Nucleus accumbens (tissue), 56 donors: ENCODE measurements at places on chromosomes 2 and 18.

GRCh38 chr2:172995323-172996244 is 80.1 kb upstream of the MAP3K20 start:
- DNase-seq = no peak

DNA sequence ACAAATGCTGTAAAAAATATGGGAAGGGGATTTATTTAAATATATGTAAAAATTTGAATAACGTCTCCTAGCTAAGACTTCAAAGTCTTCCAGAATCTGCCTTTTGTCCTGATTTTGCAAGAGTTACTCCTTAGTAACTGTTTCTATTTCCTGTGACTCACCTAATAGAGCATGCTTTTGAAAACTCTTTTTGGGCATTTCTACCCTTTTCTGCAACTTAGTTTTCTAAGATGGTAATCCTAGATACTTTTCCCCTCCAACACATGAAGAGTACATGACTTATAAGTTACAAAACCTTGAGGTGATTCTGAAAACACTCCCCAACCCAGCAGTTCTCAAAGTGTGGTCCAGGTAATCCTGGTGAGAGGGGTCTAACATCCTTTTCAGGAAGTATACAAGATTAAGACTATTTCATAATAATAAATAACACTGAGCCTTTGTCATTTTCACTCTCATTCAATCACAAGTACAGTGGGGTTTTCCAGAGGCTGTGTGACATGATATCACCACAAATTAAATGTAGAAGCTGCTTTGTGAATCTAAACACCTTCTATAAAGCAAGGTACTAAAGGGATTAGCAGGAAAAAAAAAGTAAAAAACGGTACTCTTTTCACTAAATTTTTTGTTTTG is 31.9 kb downstream of the PPP4R3B start:
- DNase-seq = no peak

DNA sequence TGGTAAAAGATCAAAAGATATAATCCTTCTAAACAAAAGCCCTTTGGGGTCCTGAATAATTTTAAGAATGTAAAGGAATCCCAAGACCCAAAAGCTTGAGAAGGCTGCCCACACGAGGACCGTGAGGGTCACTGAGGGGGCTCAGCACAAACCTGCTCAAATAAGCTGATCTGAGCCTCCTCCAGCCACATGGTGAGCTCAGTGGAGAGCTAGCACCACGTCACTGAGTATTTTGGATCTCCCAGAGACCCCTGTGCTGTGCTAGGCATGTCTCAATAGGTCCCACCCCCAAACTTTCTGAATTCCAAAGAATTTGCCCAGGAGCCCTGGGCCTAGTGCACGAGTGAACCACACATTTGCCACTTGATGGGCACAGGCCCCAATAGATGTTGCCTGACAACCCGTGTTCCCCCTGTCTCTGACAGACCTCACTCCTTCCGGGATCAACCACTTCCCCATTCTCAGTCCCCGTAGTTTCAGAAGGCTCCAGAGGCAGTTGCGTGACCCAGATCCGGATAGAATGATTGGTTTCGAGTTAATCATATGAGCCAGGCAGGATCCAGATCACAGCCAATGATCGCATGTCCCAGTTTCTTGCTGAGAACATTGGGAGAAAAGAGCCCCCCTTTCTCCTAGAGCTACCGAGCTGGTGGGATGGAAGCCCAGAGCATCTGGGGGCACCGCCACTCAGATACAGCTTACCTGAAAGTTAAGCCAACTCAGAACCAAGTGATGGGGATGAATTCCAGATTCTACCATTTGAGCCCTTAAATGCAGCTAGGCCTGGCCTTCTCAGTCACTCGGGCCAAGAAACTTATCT is 203.8 kb downstream of the TNS1 start:
- DNase-seq = no peak

GRCh38 chr2:237766340-237766739 is 32.2 kb upstream of the RBM44 start:
- no peak for DNase-seq

DNA sequence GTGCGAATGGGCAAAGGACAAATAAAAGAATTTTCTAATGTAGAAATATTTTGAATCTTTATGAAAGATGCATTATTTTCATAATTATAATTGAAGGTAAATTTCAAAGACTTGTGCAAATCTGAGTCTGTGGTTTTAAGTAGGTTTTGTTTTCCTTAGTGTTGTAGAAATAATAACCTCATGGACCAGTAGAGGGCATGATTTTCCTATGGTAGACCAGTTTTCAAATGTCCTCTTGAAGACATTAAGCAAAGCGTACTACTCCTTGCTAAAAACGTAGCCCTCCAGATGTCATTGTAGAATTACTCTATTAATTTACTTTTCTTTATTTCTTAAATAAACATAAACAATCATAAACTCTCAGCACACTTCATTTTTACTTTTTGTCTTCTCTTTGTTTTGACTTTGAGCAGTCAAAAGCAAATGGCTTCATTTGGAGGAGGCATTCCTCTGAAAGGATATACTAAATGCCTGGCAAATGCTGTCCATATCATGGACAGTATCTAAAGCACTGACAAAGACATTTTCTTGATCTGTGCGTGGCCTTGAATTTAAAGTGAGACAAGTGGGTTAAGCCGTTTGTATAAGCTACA is 85.8 kb upstream of the FAM237A start:
- DNase-seq = no peak

GRCh38 chr2:212451786-212452231 is 86.8 kb downstream of the ERBB4 start:
- no peak for DNase-seq

- no peak for DNase-seq
Observed at GRCh38 chr2:23294238-23294637, 90.7 kb upstream of the KLHL29 start.

DNA sequence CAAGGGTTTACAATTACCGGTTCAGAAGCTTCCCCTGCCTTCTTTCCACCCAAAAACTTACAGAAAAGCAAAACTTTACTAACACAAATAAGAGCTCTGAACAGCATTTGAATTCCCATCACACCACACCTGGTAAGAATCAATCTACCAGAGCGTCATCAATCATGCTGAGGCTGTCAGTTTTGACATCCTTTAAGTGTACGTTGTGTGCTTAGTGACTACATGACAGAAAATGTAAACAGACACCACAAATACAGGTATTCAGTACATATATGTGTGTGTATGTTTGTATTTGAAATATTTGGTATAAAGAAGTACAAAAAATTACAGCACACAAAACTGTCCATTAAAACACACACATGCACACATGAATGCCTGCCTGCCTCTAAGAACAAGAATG is 523.5 kb downstream of the TMEM182 start:
- no peak for DNase-seq

DNA sequence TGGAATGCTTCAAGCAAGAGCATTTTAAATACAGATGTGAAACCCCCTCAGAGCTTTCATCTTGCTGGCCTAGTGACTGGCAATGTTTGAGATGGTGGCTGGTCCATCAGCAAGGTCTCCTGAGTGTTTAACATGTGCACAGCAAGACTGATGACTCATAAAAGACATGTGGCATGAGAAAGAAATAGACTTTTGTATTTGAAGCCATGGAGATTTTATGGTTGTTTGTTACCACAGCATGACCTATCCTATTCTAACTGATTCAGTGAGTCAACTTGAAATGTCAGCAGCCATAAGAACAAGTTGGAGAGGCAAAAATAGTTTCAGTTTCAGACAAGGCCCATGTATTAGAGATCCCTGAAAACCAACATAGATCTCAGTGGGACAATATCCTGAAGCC is 154.7 kb upstream of the LYPD1 start:
- no peak for DNase-seq

- DNase-seq = no peak
Observed at GRCh38 chr2:69890881-69891280, 2.9 kb upstream of the SNRNP27 start.

GRCh38 chr2:233208382-233209116 is 42.9 kb upstream of the ATG16L1 start:
- DNase-seq = no peak

DNA sequence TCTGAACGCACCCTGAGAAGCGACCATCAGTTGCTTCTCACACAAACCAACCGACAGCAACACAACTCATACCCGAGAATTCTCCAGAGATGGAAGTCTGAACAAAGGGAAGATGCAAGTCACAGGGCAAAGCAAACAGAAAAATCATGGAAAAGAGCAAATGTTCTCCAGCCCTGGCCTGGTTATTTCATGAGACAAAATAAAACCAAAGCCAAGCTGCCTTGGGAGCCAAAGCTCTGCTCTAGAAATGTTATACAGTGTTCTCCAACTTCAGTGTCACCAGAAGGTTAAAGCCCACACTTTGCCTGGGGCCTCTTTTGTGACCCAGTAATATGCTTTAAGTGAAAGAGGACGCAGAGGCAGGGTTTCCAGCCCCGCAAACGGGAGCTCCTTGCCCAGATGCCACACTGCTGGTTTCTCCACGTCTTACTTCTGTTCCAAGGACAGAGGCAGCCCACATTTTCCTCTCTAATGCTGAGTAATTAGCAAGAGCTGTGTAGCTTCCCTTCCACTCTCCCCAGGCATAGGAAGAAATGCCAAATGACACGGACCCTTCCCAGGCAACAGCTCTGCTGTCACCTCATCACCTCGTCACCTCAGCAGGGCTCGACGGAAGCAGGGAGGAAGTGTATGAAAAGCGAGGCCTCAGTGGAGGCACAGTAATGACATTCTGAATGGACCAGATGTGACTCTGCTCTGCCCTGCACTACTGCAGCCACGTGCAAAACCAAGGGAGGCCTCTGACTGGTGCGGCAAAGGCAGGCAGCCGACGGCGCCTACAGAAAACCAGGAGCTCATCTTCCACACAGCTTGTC is 64.7 kb downstream of the FBXO15 start:
- no peak for DNase-seq

DNA sequence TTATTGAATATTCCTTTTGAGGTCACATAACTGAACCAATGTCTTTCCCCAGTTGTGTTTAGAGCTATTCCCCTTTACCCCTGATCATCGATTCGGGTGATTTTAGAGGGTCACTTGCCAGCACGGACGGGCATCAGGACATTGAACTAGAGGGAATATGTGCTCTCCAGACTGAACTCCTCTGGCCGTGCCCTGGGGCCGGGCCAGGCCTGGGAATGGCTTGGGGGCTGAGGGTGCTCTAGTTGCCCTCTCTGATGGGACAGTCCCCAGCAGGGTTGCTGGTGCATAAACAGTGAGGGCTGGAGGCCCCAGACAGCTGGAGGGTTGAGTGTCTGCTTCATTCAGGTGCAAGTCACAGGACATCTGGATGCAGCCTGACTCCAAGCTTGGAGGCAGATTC is 90.7 kb downstream of the SMIM21 start:
- no peak for DNase-seq

- no peak for DNase-seq
Observed at GRCh38 chr2:227834916-227835650, 21.4 kb downstream of the CCL20 start.

DNA sequence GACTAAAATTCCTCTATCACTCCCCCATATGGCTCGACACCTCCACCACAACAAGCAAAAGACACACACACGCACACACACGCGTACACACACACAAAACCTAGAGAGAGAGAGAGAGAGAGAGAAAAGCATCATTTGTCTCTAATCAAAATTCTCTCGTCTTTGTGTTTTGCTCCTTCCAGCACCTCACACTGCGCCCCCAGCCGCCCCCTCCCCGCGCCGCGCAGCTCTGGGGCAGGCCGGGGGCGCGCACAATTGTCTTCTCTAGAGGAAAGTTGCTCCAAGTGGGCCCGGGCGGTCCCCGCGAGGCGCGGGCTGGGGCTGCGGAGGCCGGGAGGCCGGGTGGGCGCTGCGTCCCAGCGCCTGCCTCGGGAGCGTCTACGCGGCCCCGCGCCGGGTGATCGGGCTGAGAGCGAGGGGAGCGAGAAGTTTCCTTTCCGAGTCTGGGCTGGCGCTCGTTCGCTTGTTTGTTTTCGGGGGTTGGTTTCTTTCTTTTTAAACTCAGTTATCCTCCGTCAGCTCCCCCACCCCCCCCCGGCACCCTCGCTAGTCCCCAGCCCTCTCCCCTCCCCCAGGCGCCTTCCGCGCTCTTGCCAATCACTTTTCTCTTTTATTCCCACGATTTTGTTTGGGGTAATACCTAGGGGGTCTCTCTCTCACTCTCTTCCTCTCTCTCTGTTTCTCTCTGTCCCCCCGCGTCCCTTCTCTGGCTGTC is 4.1 kb downstream of the ZEB2 start:
- no peak for DNase-seq

- no peak for DNase-seq
Observed at GRCh38 chr2:119823734-119824334, 64.1 kb downstream of the PTPN4 start.

DNA sequence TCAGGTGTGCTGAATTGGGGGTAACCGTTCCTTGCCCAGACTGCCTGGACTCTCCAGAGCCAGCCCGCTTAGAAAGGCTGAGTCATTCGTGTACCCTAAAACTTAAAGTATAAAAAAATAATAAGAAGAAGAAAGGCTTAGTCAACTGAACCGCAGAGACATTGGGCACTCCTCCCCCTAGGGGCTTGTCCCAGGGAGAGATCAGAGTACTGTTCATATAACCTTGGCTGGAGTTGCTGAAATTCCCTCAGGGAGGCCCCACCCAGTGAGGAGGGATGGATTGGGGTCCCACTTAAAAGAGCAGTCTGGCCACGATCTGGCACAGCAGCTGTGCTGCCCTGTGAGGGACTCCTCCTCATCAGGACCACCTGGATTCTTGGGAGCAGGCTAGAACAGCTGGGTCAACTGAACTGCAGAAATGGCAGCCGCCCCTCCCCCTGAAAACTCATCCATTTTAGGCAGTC is 37.2 kb downstream of the ANKRD12 start:
- DNase-seq = no peak

DNA sequence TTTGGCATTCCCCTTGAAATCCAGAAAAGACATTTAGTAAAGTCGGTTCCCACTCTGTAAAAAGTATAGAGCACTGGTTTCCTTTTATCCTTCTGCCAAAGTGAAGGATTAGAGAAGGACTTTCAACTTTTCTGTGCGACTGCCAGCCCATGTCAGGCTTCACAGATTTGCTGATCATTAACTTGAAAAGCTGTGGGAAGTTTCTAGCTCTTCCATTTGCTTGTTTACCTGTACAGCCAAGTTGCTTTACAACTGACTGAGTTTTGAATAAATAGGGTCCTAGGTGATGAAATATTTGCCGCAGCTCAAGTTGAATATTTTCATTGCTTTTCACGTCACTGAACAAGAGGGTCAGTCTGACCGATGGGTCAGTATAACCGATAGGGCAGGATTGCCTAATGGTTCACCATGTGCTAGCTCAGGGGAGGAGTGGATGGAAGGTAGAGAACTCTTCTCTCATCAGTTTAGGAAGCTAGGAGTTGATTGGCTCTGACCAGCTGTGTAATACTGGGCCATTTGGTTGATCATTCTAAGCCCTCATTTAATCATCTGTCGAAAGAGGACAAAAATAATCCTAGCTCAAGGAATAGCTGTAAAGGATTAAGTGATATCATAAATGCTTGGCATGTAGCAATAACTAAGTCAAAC is 30.4 kb downstream of the UPP2 start:
- DNase-seq = no peak
